Osteoblast (primary cell): ENCODE measurements at places on chromosomes 6 and 20. TPM values are rescaled to one million over a fixed set of nuclear protein-coding genes. Genes with fewer than 3 reads are reported as not detected.

- no peak overlapping the region for H3K4me3 ChIP-seq
- H3K36me3 ChIP-seq, result no peaks in the 10 kb centered on the region
- H3K27ac ChIP-seq, result no peak overlapping the region
- H3K27me3 ChIP-seq, result no peaks in the 10 kb centered on the region
These were observed 496.3 kb upstream of the MAP3K7 start for GRCh38 chr6:91083211-91083610.

Gene CST7
- total RNA-seq, result not detected in 2 replicates

Gene ELOVL4
- 6.8 and 7.6 TPM in 2 replicates for total RNA-seq

Gene HCRTR2
- total RNA-seq, result under 0.01 TPM in 1 of 2 replicates, not detected in the other

Gene RBPJL
- not detected in 2 replicates for total RNA-seq

- peaks cover 76% of the 10 kb centered on the region for H3K27me3 ChIP-seq
- DNase-seq, result peak; percentile 88
- no peaks in the 10 kb centered on the region for H3K4me1 ChIP-seq
- no peaks in the 10 kb centered on the region for H3K36me3 ChIP-seq
These were observed 2.6 kb upstream of the TFAP2C start for GRCh38 chr20:56626367-56627121.

Gene GPR63
- under 0.01 TPM in 2 replicates for total RNA-seq

- no peaks in the 10 kb centered on the region for H3K4me1 ChIP-seq
- no peaks in the 10 kb centered on the region for H3K27me3 ChIP-seq
- no peak overlapping the region for H3K27ac ChIP-seq
- peak; percentile 32 for DNase-seq
These were observed 26.8 kb downstream of the SERPINB6 start for GRCh38 chr6:2944405-2945152.

Gene SAMD3
- total RNA-seq, result 0.72 and 3.5 TPM in 2 replicates

DNA sequence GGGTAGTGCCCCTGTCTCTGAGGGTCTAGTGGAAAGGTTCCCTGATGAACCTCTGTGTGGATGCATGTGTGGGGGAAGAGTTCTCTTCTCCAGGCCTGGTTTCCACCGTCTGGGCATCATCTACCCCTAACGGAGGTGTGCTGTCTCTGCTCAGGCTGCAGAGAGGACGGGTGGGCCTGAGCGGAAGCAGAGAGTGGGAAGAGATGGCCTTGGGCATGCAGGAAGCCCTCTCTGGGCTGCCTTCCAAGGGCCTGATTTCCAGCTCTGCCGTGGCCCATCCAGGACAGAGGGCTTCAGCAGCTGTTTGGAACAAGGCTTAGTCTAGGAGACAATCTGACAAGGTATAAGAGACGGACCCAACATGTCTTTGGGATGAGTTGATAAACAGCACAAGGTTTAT is 220.1 kb upstream of the DTNBP1 start:
- no peaks in the 10 kb centered on the region for H3K4me1 ChIP-seq
- no peak overlapping the region for H3K4me3 ChIP-seq
- no peaks in the 10 kb centered on the region for H3K36me3 ChIP-seq
- DNase-seq, result no peak
- peaks cover 2% of the 10 kb centered on the region for H3K27me3 ChIP-seq

DNA sequence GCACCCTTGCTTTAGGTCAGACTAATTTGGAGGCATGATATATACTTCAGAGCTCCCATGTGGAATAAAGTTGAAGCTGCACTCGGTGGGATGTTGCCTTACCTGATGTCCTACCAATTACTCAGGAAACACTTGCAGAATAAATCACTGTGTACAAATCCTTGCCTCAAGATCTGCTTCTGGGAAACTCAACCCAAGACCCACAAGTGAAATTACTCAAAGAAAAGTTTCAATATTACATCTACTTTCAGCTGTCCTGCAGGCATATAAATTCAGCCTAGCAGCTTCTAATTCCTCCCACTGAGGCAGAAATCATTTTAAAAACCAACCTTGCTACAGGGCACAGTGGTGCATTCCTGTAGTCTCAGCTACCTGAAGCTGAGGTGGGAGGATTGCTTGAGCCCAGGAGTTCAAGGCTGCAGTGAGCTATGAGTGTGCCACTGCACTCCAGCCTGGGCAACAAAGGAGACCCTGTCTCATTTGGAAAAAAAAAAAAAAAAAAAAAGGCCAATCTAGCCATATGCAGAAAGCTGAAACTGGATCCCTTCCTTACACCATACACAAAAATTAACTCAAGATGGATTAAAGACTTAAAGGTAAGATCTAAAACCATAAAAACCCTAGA is 20.7 kb upstream of the DCDC2 start:
- DNase-seq, result no peak
- H3K4me3 ChIP-seq, result no peak overlapping the region
- H3K27me3 ChIP-seq, result no peaks in the 10 kb centered on the region
- H3K4me1 ChIP-seq, result no peaks in the 10 kb centered on the region

DNA sequence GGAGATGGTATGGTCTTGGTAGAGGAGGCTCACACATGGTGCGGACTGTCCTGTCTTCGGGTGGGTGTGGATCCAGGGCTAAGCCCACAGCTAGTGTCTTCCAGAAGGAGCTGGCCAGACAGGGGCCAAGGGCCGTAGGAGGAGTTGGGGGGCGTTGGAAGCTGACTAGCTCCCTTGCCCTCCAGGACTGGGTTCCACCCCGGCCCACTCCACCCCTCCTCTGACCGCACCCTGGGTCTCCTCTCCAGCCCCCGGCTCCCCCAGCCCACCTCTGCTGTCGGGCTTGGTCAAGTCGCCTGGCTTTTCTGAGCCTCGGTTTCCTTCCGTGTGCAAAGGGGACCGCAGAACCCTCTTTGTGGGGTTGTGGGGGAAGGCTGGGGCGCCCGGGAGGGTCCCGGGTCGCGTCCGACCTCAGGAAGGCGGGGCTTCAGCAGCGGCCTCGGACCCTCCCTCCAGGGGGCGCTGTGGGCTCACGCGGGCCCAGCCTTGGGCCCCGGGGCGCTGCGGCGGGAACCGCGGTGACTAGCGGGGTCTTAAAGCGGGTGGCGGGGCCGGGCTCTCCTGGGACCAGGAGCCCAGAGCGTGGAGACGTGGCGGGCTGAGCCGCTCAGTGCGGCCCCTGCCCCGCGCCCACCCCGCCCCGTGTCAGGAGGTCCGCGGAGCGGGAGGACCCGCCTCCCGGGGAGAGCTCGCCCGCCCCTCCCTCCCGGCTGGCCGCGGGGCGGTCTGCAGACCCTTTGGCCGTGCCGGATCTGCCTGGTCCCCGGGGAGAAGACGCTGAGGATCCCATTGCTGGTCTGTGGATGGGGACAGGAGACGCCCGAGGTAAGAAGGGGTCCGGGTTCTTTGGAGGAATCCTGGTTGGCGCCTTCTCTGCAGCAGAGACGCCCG is 5.4 kb downstream of the NPBWR2 start:
- no peak overlapping the region for H3K4me3 ChIP-seq
- H3K27ac ChIP-seq, result no peak overlapping the region
- no peaks in the 10 kb centered on the region for H3K4me1 ChIP-seq
- peaks cover 35% of the 10 kb centered on the region for H3K27me3 ChIP-seq
- no peaks in the 10 kb centered on the region for H3K36me3 ChIP-seq
- DNase-seq, result no peak

- H3K27ac ChIP-seq, result peak overlapping the region; percentile 89
- H3K27me3 ChIP-seq, result no peaks in the 10 kb centered on the region
- H3K4me3 ChIP-seq, result peak overlapping the region; percentile 38
These were observed 39.5 kb downstream of the CITED2 start for GRCh38 chr6:139334806-139335446.

DNA sequence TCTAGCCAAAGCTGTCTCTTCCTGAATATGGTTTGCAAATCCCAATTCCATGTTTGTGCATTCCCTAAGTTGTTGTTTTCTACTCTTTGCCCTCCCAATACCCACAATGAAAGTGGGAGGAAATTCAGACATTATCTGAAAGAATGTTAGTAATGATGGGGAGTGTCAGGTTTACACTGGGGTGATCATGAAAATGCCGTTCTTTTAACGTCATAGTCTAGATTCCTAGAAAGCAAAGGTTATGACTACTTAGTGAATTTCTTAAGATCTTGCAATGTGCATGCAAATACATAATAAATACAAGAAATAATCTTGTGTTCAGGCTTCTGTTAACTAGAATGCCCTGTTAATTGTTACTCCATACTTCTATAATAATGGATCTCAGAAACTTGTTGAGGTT is 101.0 kb downstream of the LCA5 start:
- H3K27ac ChIP-seq, result no peak overlapping the region
- no peaks in the 10 kb centered on the region for H3K4me1 ChIP-seq
- H3K4me3 ChIP-seq, result no peak overlapping the region
- DNase-seq, result no peak
- no peaks in the 10 kb centered on the region for H3K36me3 ChIP-seq

DNA sequence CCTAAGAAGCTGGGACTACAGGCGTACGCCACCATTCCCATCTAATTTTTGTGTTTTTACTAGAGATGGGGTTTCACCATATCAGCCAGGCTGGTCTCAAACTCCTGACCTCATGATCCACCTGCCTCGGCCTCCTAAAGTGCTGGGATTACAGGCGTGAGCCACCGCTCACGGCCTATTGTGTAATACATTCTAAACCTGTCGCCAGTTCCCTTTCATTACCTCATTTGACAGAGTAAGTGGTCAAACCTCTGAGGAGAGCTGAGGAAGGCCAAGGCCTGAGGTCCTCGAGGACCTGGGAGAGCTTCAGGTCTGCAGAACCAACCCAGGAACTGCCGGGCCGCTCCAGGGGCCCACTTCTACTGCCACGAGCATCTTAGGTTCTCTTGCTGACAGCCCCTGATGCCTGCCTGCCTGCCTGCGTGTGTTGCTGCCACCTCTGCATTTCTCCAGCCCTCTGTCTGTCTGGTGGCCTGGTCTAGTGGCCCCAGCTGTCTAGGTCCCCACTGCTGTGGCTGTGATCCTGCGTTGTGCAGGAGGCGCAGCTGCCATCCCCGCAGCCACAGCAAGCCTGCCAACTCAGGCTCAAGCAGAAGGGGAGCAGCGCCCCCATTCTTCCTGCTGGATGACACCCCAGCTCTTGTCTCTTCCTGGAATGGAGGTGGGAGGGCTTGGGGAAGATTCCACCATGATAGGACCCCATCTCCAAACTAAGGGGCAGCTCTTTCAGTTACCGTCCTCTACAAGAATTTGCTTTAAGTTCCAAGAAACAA is 45.3 kb downstream of the PRR18 start:
- H3K36me3 ChIP-seq, result no peaks in the 10 kb centered on the region
- H3K27ac ChIP-seq, result no peak overlapping the region
- no peak for DNase-seq

Gene GGTLC1
- not detected in 2 replicates for total RNA-seq

- H3K27ac ChIP-seq, result no peak overlapping the region
- DNase-seq, result peak; percentile 76
- no peak overlapping the region for H3K4me3 ChIP-seq
- H3K27me3 ChIP-seq, result no peaks in the 10 kb centered on the region
- H3K36me3 ChIP-seq, result peaks cover 11% of the 10 kb centered on the region
- peaks cover 3% of the 10 kb centered on the region for H3K4me1 ChIP-seq
These were observed 4.5 kb downstream of the LPIN3 start for GRCh38 chr20:41344938-41345728.

DNA sequence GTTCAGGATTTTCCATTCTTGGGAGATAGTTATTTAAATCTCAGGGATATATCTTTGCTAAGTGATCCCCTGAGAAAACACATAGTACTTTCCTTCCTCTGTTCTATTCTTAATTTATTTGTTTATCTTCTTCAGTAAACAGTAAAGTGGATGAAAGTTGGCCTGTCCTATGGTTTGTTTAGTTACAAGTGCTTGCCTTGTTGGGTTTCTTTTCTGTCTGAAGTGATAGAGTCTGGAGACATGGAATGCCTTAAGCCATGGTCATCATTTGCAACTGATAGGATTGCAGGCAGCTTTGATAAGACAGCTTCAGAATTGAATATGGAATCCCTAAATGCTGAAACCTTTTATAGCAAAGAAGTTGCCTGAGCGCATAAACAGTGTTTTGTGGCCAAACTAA is 4.9 kb downstream of the ADGRG6 start:
- H3K4me3 ChIP-seq, result no peak overlapping the region
- H3K4me1 ChIP-seq, result peaks cover 2% of the 10 kb centered on the region
- DNase-seq, result no peak
- H3K36me3 ChIP-seq, result no peaks in the 10 kb centered on the region
- peaks cover 17% of the 10 kb centered on the region for H3K27me3 ChIP-seq
- H3K27ac ChIP-seq, result no peak overlapping the region

DNA sequence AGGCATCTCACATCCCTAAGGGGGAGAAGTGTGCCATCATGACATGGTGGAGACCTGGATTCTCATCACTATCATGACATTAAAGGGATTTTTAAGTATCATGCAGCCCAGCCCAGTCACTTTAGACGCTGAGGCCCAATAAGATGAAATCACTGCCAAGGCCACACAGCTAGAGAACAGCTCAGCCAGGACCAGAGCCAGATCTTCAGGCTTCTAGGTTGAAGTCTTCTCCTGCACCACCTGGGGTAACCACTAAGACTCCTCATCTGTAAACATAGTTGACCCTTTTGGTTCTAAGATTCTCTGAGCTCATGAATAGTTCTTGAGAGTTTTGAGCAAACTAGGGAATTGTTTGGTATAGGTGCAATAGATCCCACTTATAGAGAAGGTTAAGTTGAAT is 125.1 kb downstream of the TCP11 start:
- no peak for DNase-seq
- no peak overlapping the region for H3K27ac ChIP-seq
- no peaks in the 10 kb centered on the region for H3K36me3 ChIP-seq
- H3K27me3 ChIP-seq, result no peaks in the 10 kb centered on the region
- no peak overlapping the region for H3K4me3 ChIP-seq

- peaks cover 10% of the 10 kb centered on the region for H3K4me1 ChIP-seq
- no peak for DNase-seq
- no peak overlapping the region for H3K4me3 ChIP-seq
- no peak overlapping the region for H3K27ac ChIP-seq
These were observed 117.1 kb downstream of the TBXT start for GRCh38 chr6:166050559-166050958.

- no peaks in the 10 kb centered on the region for H3K27me3 ChIP-seq
- no peak for DNase-seq
- peaks cover 24% of the 10 kb centered on the region for H3K36me3 ChIP-seq
These were observed 12.0 kb downstream of the RNF8 start for GRCh38 chr6:37365791-37366190.

DNA sequence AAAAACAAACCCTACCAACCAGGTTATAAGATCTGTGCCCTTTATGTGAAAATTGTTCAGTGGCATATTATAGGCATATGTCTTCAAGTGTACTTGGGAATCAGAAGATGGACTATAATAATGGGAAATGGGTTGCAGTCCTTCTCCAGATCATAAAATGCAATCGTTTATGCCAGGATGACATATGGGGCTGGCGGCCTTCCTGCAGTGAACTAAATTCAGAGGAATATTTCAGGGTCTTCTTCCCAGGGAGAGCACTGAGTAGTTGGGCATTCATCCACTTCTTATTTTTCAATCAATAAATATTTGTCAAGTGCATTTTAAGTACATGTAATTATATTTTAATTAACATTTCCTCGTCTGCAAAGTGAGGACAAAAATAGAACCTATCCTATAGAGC is 176.2 kb upstream of the CNR1 start:
- DNase-seq, result no peak
- H3K27ac ChIP-seq, result no peak overlapping the region
- H3K4me3 ChIP-seq, result no peak overlapping the region
- H3K27me3 ChIP-seq, result no peaks in the 10 kb centered on the region
- H3K4me1 ChIP-seq, result no peaks in the 10 kb centered on the region
- H3K36me3 ChIP-seq, result no peaks in the 10 kb centered on the region

- H3K4me1 ChIP-seq, result no peaks in the 10 kb centered on the region
- H3K4me3 ChIP-seq, result no peak overlapping the region
- H3K36me3 ChIP-seq, result no peaks in the 10 kb centered on the region
These were observed 3.8 kb downstream of the TRIM15 start for GRCh38 chr6:30167101-30167500.
